Neural crest cell (in vitro differentiated cells): ENCODE measurements at places on chromosomes 13 and 19.

- peak; percentile 35 for DNase-seq
Observed at GRCh38 chr19:18939922-18940768, 872 bp downstream of the HOMER3 start.

DNA sequence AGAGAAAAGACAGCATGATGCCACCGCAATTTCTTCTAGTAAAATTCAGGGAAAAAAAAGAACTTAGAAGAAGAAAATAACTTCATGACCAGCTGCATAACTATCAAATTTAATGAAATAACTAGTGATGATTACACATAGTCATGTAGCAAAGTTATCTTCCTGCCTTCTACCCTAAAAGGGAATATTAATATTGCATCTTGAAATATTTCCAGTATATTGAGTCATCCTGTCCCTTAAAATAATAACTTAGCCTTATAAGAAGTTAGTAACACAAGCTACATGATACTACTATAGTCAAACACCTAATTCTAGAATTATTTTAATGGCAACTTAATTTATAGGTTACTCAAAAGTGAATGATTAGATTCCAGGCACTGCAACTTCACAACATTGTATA lies 289.2 kb downstream of the KLF12 start:
- DNase-seq: no peak

- DNase-seq: no peak
Observed at GRCh38 chr13:76936763-76937162, 11.5 kb upstream of the ACOD1 start.

DNA sequence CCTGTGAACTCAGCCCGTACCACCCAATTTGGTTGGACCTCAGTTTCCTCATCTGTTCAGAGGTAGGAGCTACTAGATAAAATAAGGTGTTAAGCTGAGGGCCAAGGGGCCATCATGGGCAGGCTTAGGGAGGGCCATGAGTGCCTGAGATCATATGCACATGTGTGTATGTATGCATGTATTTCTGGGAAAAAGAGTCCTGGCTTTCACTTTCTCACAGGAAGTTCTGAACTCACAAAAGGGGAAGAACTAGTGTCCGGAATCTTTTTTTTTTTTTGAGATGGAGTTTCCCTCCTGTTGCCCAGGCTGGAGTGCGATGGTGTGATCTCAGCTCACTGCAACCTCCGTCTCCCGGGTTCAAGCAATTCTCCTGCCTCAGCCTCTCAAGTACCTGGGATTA lies 18.9 kb downstream of the TGFB1 start:
- no peak for DNase-seq

DNA sequence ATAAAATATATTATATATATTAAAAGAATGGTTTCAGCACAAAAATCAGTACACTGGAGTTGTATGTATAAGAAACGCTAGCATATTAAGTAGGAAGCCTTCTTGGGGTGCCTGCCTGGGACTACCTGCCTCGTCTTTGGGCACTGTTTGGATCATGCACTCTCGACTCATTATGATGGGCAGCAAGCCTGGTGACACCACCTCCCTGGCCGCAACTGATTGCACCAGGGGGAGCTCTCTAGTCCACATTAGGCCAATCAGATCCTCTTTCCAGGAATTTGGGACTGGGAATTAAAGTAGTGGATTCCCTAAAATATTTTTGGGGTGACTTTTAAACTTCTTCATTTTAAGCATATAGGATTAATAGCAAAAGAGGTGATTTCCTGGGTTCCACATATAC lies 56.0 kb upstream of the RGCC start:
- DNase-seq: peak; percentile 28

GRCh38 chr19:49497047-49497788 lies 984 bp downstream of the RPS11 start:
- DNase-seq: no peak

GRCh38 chr19:51959791-51960190 lies 26.8 kb downstream of the ZNF350 start:
- DNase-seq: no peak

GRCh38 chr19:51090471-51090870 lies 7.8 kb upstream of the KLK14 start:
- no peak for DNase-seq

- DNase-seq: no peak
Observed at GRCh38 chr13:74847966-74848365, 634.0 kb downstream of the TBC1D4 start.

DNA sequence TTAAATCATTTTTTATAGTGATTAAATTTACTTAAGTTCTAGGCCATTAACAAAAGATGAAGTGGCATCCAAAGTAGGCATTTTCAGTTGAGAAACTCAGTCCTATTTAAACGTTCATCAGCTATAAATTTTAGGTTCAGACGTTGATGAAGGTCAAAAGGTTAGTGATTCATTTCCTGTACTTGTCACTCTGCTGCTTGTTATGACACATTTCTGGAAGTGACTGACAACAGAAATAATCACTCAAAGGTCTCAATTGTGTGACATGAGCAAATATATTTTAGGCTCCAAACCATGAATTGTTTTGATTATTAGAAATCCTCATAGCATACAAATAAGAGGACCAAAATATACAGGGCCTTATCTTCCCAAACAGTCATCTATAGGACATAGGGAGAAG lies 10.3 kb upstream of the EDNRB start:
- no peak for DNase-seq

DNA sequence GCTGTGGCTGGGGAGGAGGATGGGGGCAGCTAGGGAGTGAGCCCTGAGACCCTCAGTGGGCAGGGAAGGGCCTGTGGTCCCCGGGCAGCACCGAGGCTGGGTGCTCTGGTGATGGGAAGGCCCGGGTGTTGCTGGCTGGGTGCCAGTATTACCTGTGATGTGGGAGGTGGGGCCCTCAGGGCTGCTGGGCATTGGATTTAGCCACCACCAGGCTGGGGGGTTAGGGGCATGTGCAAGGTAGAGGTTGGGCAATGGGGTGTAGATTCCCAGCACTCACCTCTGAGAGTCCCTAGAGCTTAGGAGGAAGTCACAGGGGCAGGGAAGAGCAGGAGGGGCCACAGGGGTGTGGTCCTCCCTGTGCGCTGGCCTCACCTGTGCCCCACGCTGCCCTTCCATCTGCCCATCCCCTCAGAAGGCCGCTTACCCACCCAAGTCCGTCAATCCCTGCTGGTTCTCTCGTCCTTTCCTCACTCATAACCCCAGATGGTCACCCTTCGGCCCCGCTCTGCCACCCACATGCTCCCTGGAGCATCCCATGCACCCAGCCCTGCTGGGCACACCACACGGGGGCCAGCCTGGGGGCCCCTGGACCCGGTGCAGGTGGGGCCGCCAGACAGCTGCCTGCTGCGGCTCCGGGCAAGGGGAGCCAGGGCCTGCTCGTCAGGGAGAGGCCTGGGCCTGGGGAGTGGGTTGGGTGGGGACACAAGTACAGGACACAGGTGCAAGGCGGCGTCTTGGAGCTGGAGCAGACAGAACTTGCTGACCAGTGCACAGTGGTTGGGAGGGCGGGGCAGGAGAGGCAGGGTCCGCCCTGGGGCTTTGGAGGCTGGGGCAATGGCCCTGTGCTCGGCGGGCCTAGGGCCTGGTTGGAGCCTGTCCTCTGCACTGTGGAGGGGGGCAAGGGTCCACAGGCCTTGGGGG lies 12.5 kb downstream of the EPN1 start:
- no peak for DNase-seq

GRCh38 chr19:10091895-10092641 lies 6.0 kb downstream of the SHFL start:
- DNase-seq: no peak

DNA sequence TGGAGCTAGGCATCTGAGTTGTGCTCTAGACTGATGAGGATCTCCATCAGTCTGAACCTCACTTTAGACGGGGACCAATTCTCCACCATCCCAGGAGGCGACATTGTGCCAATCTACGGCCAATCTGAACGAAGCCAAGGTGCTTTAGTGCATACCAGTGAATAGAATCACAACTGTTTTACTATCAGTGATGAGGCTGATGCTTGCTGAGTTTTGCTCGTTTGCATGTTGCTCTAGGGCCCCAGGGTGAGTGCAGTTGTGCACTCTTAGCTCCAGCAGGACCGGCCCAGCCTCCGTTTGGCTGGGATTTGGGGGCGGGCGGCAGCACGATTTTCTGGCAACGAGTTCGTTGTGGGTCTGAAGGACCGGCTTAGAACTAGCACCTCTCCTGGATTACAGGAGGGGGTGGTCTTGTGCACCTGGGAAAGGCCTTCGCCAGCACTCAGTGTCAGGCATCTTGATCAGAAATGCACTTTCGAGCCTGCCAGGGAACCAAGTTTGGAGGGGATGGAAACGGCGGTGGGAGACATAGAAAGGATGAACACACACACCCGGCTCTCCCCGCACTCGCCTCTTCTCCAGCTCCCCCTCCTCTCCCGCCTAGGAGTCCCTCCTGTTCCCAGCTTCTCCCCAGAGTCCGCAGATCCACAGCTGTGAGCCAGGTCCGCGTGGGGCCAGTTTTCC lies 4.4 kb downstream of the GSX1 start:
- DNase-seq: no peak

- DNase-seq: peak; percentile 2
Observed at GRCh38 chr13:91946498-91947070, 548.2 kb downstream of the GPC5 start.

DNA sequence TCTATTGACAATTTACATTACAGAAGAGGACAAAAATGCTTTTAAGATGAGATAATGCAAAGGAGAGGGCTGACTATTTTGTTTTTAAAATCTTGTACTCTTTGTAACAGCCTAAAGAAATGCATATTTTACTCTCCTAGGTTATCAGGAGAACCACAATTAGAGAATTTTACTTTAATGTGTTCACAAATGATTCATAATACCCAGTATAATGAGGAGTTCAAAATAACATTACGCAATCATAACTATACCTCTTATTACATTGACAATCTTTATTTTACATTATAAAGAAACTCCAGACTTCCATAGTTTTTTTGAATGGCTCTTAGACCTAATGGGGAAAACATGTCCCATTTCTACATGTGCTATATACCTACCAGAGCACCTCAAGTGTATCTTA lies 1089.7 kb downstream of the PCDH17 start:
- no peak for DNase-seq

DNA sequence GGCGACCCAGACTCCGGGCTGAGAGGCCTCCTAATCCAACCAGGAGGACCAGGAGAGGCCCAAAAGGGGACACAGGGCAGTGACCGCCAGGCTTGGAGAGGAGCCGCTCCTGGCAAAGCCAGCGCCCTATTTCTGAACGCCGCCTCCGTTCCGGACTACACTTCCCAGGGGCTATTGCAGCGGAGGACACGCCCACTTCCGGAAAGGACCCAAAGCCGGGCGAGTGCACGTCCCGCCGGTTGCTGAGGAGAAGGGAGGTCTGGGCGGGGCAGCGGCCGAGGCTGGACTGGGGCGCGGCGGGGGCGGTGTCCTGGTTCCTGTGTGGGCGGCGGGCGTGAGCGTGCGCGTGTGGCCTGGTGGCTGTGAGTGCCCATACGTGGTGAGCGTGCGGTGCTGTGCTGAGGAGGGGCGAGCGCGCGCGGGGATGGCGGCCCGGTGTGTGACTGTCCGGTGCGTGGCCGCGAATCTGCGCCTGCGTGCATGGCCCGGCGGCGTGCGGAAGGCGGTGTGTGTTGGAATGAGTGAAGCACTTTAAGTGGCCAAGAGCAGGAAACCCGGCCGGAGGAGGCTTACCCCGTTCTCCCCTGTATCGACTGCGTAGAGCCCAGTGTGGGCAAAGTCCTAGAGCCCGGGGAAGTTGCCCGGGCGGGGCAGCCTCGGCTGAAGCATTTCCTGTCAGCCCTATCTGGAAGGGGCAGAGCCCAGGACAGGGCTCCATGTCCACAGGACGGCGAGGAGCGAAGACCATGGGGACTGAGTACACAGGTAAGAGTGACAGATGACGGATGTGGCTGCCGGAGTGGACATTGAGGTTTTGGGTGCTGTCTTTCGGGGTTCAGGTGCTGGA lies at the start of gene ZNF470:
TSS of gene ZNF470 (plus strand) at position 195 of the 847 bp plus-strand sequence. CDS start 2,844 bp downstream, outside the sequence.
- DNase-seq: peak; percentile 87

DNA sequence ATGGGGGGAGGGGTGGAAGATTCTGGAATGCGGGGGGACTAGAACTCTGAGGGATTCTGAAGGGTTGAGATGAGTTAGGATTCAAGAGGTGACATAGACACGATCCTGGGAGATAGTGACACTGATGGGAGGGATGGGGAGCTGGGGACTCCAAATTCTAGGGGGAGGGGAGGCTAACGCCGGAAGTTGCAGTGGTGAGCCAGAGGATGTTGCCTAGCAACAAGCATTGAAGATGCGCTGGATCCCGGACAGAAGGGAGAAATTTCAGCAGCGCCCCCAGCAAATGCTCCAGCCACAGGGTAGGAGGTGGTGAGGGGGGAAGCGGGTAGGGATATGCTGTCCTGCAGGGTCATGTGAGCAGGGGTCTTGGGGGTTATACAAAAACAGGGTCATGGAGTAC lies 6.9 kb upstream of the LTBP4 start:
- DNase-seq: no peak

DNA sequence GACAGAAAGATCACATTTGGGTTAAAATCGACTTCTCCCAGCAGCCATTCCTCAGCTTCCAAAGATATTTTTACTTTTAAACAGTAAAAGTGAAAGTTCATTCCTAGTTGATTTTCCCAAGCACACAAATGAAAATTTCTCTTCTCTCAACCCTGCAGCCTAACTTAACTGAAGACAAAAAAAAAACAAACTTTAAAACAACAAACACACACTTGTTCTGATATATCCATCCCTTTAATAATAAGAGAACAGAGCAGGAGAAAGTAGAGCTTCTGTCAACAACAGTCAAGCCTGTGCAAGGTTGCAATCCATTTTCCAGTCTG lies 72.9 kb downstream of the STK24 start:
- DNase-seq: no peak

- DNase-seq: no peak
Observed at GRCh38 chr13:66567899-66568612, 662.1 kb downstream of the PCDH9 start.

GRCh38 chr13:91722267-91722884 lies 324.0 kb downstream of the GPC5 start:
- no peak for DNase-seq

DNA sequence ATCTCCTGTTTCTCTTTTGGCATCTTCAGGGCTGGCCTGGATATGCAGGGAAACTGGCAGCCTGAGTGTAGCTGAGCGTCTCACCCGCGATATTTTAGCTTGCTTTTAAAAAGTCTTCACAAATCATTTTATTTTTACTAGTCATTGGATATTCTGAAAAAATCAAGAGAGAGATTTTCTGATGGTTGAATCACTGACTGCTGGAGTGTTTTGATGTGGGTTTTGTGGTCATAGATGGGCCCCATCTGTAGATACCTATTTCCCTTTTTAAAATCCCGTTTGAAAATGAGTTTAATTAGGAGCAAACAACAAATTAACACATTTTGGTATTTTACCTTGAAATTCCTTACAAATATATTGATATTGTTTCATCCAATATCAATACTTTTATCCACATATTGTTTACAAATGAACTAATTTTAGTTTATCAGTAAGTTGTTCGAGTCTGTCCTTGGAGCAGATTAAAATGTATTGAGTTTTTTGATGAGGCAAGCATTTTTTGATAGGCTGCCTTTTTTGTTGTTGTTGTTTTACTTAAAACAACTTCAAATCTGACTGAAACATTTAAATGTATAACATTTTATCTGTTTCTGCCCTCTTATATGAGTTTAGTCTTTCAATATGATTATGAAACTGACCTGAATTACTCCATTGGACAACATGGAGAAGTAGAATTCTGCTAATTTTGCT lies 21.5 kb upstream of the OXGR1 start:
- DNase-seq: no peak
